ENCODE measurements at places on chromosomes 1 and 21. TPM values are rescaled to one million over a fixed set of nuclear protein-coding genes. Genes with fewer than 3 reads are reported as not detected.

- DNase-seq: peak; percentile 68
These were observed 447 bp downstream of the RUNX3 start for GRCh38 chr1:24929398-24930259.

GRCh38 chr1:228315945-228316588 is 90.6 kb downstream of the TRIM11 start:
- no peak for DNase-seq

DNA sequence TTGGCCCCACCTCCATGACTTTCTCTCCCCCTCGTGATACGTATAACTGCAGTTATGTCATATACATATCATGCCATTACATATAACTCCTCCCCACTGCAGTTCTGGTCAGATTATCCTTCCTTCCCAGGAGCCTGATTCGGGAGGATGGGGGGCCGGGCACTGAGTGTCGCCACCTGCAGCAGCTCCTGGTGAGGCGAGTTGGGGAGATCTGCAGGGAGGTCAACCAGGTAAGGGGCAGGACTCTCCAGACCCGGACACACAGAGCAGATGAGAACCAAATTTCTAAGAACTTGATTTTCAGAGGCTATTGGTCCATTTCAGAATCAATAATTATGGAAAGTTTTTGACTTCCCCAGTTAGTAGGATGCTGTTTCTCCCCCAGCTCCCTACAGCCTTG is 19.5 kb downstream of the HYI start:
- DNase-seq: no peak

DNA sequence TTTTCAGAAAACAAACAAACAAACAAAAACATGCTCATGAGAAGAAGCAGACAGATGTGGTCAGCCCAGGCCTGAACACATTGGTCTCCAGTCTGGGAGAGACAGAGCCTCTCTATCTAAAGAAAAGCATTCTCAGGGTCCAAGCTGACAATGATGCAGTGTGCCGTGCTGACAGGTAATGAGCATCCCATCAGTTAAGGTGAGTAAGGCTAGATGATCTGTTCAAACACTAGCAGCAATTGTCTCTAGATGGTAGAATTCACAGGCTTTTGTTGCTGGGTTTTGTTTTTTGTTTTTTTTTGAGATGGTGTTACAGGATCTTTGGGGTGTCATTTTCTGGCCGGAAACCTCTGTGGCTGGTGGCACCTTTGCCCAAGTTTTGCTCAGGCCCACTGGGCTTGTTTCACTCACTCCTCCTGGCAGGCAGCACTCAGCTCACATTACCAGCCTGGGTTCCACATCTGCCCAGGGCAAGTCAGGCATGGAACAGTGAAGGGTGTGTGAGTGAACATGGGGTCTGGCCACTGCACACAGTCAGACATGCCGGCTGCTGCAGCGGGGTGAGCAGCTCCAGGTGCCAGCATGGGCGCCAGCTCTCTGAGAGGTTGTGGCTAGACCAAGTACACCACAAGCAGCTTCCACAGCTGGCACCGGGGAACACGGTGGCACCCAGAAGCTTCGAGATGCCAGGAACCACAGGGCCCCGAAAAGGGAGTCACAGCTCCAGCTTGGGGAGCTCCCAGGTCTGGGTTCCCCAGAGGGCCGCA is 2.5 kb upstream of the C1QA start:
- no peak for DNase-seq

GRCh38 chr1:216617081-216617875 is 106.0 kb downstream of the ESRRG start:
- no peak for DNase-seq

GRCh38 chr1:237759377-237759776 is 131.3 kb downstream of the ZP4 start:
- no peak for DNase-seq

- DNase-seq: no peak
These were observed 3.1 kb upstream of the DIPK1A start for GRCh38 chr1:92964316-92964715.

- no peak for DNase-seq
These were observed 13.8 kb downstream of the GPATCH2 start for GRCh38 chr1:217617126-217617525.

- DNase-seq: no peak
These were observed 154.0 kb downstream of the PSMG1 start for GRCh38 chr21:39029086-39029755.

DNA sequence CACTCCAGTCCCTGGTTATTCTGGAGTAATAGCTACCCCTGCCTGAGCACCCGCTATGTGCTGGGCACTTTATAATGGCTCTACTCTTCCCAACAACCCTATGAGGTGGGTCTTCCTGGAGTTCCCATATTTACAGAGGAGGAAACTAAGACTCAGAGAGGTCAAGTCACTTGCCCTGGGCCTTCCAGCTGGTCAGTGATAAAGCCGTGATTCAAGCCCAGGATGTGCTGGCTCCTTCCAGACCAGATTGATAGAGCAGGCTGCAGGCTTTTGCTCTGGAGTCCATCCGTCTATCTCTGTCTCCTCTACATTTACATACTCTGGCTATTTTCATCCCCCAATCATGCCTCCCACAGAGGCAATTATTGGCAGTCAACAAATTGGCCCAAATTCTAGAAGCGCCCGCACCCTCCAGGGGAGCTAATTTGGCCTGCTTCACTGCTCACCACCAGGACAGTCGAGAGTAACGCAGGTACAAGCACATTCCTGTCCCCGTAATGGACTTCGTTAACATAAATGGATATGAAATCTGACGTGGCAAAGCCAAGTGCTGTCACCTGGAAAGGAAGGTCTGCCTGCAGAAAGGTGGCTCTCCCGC is 39.8 kb upstream of the SELENON start:
- DNase-seq: no peak

DNA sequence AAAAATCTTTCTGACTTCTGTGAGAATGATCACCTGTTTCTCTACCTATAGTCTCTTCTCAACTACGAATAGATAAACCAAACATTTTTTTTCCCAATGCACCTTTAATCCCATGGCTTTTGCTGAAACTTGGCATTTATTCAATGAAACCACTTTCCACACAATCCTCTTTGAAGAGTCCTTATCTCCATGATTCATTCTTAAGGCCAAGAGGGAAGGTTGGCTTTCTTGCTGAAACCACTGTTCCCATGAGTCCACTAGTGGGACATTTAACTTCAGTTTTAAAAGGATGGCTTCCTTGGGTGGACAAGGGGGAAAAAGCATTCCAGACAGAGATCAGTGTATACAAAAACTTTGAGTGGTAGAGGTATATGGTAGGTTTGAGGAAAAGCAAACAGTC is 73.6 kb downstream of the CRB1 start:
- no peak for DNase-seq

GRCh38 chr1:169326956-169327268 is 40.7 kb downstream of the NME7 start:
- no peak for DNase-seq

DNA sequence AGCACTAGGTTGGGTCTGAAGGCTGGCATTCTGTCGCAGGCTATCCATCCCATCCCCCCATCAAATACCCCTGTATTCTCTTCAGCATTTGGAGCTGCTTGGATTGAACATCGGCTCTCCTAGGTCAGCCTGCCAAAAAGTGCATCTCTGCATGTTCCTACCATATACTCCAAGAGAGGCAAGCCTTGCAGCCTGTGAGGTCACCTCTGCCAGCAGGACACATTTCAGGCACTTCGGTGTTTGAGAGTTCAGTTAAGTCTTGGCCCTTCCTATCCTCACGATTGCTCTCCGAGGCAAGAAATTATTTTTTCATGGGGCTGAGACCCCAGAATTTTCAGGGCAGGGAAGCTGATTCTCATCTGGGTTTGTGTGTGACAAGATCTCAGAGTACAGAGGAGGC is 2.6 kb downstream of the GPR25 start:
- DNase-seq: no peak

- no peak for DNase-seq
These were observed 72.3 kb downstream of the RUSC1 start for GRCh38 chr1:155392898-155393411.

DNA sequence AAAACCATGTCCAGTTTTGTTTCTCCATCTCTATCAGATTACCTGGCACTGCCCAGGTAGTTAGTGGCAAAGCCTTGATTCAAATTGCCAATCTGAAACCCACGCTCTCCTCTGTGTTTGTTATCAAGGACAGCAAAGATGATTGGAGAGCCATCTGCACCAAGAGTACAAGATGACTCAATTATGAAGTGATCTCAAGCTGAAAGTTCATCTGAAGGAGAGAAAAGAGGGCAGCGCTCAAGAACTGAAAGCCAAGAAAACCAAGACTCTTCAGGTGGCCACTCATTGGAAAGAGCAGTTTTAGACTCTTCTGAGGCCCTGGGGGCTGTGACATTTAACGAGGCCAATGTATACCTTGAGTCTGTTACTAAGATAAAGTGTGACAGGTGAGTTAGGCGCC is 13.8 kb downstream of the RXRG start:
- DNase-seq: no peak

- no peak for DNase-seq
These were observed 51.3 kb upstream of the SELENON start for GRCh38 chr1:25748531-25749205.

DNA sequence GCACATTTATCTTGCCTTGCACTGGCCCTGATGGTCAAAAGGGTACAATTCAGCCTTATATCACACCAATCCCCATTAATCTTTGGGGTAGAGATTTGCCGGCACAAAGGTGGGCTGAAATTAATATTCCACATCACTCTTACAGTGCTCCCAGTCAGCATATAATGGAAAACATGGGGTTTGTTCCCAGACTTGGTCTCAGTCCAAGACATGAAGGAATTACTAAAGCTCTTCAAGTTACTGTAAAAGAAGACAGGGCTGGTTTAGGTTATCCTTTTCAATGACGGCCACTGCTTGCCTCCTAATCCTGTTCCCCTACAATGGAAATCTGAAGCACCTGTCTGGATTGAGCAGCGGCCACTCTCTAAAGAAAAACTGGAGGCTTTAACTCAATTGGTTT is 160.7 kb downstream of the IER5 start:
- no peak for DNase-seq

- DNase-seq: no peak
These were observed 321.5 kb upstream of the OLFM3 start for GRCh38 chr1:102318104-102318806.

GRCh38 chr1:199794105-199794863 is 233.2 kb upstream of the NR5A2 start:
- DNase-seq: no peak

DNA sequence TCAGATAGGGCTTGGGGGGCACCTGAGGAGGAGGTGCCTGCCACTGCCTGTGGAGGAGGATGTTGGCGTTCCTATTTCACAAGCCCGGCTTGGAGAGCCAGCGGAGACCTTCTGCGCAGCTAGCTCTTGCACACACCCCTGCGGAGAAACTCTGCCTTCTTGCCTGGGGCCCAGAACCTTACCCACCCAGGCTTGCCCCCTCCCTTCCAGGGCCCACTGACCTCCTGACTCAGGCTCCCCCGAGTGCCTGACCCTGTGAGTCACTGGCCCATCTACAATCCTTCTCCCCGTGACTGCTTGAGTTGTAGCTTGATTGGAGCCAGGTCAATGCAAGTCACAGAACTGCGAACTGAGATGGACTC is 3.4 kb downstream of the HES2 start:
- no peak for DNase-seq

- DNase-seq: peak; percentile 54
These were observed 1.9 kb downstream of the AMPD2 start for GRCh38 chr1:109621379-109622136.

GRCh38 chr21:29726044-29726443 is 213.8 kb downstream of the GRIK1 start:
- no peak for DNase-seq

DNA sequence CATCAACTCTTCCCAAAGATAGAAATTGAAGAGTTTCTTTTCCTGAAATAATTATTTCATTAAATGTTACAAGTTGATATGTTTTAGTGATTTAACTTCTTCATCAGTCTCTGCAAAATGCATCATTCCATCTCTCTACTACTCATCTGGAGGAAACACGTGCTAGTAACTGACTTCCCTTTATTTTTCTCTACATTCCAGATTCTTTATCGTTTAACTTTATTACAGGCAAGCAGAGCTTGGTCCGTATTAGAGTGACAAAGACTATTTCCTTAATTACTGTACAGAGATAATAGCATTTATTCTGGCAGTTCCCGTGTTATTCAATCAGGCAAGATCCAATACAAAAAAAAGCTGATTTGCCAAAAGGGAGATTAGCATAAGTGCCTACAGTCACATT is 88.6 kb downstream of the TM2D1 start:
- no peak for DNase-seq

- DNase-seq: no peak
These were observed 29.0 kb downstream of the KIAA1614 start for GRCh38 chr1:180941518-180942275.

- DNase-seq: peak; percentile 40
These were observed 31.3 kb upstream of the KCNA2 start for GRCh38 chr1:110637475-110637874.

DNA sequence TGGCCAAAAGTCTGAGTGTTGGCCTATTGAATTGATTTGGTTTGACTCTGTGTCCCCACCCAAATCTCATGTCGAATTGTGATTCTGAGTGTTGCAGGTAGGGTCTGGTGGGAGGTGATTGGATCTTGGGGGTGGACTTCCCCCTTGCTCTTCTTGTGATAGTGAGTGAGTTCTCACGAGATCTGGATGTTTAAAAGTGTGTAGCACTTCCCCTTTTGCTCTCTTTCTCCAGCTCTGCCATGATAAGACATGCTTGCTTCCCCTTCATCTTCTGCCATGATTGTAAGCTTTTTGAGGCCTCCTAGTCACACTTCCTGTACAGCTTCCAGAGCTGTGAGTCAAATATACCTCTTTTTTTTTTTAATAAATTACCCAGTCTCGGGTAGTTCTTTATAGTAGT is 297.1 kb upstream of the ZRANB2 start:
- DNase-seq: no peak

DNA sequence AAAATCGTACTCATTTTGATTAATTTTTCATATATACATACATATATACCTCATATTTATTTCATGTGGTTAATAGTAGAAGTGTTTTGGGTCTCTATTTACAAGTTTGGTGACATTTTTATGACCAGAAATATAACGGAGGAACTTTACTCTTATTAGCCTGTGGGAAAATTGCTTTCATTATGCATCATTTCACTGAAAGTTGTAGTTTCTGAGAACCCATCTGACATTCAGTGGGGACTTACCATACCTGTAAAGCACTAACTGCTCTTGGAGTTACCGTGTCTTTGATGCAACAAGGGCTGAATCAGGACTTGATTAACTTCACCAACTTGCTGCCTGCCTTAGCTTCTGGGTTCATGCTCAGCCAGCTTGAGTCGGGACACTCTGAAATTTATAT is 49.9 kb upstream of the ITPKB start:
- DNase-seq: no peak

Gene ADCY10
- total RNA-seq: not detected

Gene HORMAD1
- total RNA-seq: not detected

Gene DNM3
- 1.1 TPM for total RNA-seq

Gene RPTN
- total RNA-seq: not detected

Gene OR2T33
- total RNA-seq: not detected

Gene KMO
- not detected for total RNA-seq

Gene TAS1R1
- not detected for total RNA-seq

Gene PDZK1IP1
- total RNA-seq: not detected

Gene PTAFR
- total RNA-seq: 0.16 TPM

Gene MSH4
- 0.32 TPM for total RNA-seq

Gene FAM3B
- not detected for total RNA-seq

Gene STPG1
- 6.3 TPM for total RNA-seq

Gene PROK1
- not detected for total RNA-seq
